ENCODE measurements at places on chromosomes 2 and 18.

DNA sequence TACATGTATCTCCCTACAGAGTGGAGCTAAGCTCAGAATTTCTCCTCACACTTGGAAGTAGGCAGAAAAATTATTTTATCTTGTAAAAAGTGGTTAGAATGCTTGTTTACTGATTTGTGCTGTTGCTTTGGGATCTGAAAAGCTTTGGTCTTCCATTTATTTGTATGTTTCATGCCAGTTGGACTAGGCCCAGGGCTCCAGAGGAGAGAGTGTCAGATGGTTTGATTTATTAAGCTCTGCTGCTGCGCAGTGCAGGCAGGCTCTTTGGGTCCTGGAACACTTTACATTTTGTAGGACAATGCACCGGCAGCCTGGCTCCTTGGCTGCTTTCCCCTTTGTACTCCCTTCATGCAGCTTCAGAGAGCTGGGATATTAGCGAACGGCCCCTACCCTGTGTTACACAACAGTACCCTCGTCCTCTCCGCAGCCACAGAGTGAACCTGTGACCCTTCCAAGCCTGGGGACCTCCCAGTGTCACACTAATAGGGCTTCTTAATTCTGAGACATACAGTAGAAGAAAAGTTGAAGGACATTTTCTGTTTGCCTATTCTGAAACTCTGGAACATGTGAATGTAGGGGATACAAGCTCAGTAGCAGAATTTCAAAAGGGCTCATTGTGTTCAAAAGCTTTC lies 56.7 kb upstream of the EML6 start:
- DNase-seq = no peak

- no peak for DNase-seq
Measured at GRCh38 chr2:37376421-37377186, 32.2 kb downstream of the QPCT start.

DNA sequence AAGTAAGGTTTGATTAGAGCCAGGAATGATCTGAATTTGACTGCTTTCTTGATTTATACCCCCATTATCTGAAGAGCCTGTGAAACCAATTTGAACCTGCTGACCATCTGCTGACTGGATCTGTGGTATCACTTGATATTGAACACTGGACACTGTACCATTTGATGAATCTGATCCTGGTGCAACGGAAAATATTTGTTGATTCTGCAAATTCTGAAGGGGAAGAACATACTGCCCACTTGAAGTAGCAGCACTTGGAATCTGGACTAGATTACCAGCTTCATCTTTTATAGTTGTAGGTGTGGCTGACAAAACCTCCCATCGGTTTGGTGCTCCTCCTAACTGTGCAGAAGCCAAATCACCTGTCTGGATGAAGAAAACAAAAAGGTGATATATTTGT lies 9.3 kb downstream of the SP3 start:
- DNase-seq = no peak

DNA sequence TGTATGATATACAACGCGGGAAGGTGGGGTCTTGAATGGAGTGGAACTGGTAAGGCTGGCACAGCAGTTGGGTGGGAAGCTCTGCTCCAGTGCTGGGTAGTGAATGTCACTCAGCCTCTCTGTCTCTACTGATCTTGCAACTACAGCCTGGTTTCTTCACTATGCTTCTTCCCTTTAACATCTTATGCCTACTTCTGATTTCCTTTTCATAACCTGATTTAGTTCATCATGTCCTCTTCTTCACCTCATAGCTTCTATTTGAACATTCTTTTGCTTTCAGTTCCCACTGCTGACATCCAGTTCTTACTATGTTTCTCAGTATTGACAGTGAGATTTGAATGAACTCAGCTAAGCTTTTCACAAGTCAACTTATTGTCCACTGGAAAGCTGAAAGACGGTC lies 286.2 kb downstream of the ARL6IP6 start:
- no peak for DNase-seq

GRCh38 chr2:100247256-100248043 lies 74.9 kb downstream of the LONRF2 start:
- no peak for DNase-seq

- DNase-seq = no peak
Measured at GRCh38 chr2:236945431-236946016, 140.2 kb upstream of the COPS8 start.

DNA sequence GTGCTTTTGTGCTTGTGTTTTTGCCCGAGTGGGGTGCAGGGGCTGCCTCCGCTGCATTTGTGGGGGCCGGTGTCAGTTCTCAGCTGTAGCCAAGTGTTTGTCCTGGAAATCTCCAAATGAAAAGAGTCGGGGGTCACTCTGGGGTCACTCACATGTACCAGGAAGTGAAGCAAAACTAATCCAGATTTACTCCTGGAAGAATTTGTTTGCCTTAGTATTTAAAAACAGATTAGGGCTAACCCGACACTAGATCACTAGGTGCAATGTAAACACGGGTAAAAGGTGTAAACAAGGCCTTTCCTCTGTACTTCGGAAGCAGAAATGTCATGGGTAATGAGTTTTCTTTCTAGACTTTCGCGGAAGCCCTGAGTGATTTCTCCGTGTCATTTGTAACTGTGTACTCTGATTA lies 50.3 kb downstream of the GBX2 start:
- DNase-seq = no peak

- no peak for DNase-seq
Measured at GRCh38 chr2:231524477-231525247, 5.6 kb downstream of the NMUR1 start.

DNA sequence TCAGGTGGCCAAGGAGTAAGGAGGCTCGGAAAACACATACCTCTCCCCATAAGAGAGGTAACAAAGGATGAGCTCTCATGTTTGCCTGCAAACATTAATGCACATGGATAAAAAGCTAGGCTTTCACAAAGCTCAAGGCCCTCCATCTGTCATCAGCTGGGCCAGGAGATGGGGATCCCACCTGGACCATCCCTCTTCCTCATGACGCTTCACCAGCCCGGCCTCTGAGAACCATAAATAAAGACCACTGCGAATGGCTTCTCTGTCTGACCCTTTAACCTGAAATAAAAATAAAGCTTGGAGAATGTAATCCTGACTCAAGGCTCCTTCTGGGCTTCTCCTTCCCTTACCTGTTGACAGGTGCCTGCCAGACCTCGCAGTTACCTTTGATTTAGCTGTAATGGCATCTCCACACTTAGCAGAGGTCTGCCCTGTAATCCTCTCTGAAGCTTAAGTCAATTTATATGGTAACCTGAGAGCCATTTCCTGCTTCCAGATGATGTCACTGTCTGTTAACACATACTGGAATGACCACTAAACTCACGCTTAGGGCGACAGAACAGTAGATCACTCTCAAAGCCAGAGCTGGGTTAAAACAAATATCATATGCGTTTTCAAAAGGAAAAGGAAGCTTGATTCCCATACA lies 29.3 kb upstream of the FOXI3 start:
- no peak for DNase-seq

- DNase-seq = no peak
Measured at GRCh38 chr2:232228332-232228731, 150.2 kb upstream of the ALPP start.

- DNase-seq = no peak
Measured at GRCh38 chr2:98376996-98377395, 30.7 kb downstream of the CNGA3 start.

GRCh38 chr18:57841568-57841967 lies 38.5 kb upstream of the ATP8B1 start:
- DNase-seq = no peak

DNA sequence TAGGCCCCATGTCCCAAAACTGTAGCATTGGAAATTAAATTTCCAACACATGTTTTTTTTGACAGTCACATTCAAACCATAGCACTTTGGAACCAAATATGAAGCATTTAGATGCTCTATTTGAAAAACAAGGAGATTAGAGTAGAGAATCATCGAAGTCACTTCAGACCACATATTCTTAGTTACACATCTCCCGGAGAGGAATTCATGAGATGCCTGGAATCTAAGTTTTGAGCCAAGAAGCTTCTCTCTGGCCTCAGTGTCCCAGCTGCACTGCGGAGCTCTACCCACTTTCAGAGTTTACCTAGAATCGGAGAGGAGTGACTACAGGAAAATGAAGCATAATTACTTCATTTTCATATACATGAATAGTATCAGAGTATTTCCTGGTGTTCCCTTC lies 385.9 kb downstream of the TNS1 start:
- DNase-seq = no peak

DNA sequence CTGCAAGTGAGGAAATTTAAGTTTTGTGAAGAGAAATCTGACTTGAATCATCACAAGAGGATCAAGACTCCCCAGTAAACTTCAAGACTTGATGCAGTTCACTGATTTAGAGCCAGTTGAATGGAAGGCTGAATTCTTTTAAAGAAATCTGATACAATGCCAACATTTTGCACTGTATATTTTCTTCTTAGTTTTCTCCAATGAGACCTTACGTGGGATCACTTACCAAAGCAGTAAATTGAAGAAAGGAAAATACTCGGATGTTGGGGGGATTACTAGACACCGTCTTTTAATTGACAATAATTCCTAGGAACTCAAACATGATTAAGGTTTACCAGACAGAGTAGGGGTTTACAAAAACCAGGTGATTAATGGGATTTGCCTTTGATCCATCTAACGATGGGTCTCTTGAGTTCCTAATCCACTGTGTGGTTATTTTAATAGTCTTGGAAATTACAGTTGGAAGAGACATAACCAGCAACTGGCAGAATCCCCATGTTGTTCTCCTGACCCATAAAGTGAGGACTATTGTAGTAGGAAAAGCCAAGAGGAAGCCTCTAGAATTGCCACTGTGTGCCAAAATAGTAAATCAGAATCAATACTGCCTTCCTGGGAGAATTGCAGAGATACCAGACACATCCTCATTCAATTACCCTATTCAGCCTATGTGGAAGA lies 354.5 kb downstream of the PID1 start:
- no peak for DNase-seq

DNA sequence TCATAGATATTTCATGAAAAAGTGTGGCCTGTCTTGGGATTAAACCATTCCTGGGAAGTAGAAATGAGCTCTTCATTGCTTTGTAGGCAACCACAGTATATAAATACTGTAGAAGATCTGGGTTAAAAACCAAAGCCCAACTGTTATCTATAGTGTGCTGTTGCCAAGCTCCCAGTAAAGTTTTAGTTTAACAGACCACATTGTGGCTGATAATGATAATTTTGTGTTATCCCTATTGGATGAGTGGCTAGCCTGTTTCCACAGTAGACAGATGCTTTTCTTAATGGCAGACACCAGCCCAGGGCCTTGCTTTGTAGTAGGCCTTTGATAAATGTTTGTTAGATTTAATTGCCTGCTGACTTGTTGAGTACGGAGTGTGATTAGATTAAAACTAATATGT lies 52.1 kb downstream of the FMNL2 start:
- DNase-seq = no peak

DNA sequence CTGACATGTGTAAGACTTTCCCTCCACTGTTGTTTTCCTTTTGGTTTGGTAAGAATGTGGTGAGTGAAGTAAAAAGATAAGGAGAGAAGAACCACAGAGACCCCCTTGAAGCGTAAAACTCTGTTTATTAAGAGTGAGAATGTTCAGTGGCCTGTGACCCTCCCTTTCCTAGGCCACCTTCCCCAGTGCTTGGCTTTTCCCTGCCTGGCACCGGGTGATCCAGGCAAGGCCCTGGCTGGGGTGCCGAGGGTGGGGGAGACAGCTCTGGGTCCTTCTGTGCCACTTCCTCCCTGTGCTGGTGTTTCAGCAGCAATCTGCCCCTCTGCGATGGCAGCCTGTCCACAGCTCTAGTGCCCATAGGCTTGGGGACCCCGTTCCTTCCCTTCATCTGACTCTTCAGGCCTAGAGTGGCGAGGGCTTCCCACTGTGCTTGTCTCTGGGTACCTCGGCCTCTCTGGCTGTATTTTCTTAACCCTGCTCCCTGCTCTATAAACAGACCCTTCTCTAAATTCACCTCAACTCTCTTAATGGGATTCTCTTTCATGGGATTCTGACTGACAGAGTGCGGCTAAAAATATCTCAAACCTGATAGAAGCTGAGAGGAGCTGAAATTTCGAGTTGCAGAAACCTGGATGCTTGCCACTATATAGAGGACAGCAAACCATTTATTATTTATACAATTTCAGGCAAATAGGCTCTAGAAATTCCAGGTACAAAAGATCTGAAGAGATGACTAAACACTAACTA lies 461.0 kb downstream of the DLGAP1 start:
- DNase-seq = no peak

DNA sequence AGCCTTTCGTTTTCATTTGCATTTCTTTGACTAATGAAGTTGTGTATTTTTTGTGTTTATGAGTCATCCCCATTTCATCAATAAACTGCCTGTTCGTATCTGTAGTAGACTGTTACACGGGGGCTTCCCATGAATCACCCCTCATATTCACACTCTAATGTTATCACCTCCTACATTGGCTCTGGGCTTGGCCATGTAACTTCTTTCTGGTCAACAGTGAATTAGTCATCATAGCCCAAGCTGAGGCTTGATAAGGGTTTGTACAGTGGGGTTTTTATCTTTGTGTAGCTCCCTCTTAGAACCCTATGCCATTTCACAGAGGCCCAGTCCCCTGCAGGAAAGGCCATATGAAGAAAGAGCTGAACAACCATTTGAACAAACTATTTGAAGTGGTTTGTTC lies 151.0 kb downstream of the CCBE1 start:
- DNase-seq = no peak

DNA sequence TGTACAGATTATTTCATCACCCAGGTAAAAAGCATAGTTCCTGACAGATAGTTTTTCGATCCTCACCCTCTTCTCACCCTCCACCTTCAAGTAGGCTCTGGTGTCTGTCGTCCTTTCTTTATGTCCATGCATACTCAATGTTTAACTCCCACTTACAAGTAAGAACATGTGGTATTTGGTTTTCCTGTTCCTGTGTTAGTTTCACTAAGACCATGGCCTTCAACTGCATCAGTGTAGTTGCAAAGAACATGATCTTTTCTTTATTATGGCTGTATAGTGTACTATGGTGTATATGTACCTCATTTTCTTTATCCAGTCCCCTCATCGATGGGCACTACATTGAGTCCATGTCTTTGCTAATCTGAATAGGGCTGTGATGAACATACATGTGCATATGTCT lies 184.2 kb downstream of the KCNJ3 start:
- no peak for DNase-seq

GRCh38 chr2:11144077-11144737 lies 11.1 kb upstream of the SLC66A3 start:
- no peak for DNase-seq

DNA sequence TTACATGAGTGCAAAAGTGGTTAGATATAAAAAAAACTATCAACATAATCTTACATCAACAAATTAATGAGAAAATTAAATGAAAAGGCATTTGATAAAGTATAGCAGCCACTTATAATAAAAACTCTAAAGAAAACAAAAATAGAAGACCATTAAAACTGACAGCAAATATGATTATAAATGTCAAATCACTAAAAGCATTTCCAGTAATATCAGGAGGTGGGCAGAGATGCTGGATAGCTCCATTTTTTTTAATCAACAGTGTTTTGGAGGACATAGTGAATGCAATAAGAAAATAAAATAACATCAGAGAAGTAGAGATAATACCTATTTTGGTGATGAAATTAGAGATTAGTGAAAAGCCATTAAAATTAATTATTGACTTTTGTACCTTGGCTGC lies 173.4 kb downstream of the LRRTM4 start:
- no peak for DNase-seq

GRCh38 chr18:9321736-9322135 lies 12.8 kb upstream of the TWSG1 start:
- DNase-seq = no peak

- DNase-seq = no peak
Measured at GRCh38 chr18:50053111-50053510, 141.8 kb downstream of the MYO5B start.

GRCh38 chr18:5966514-5966913 lies 71.2 kb upstream of the TMEM200C start:
- no peak for DNase-seq

- no peak for DNase-seq
Measured at GRCh38 chr2:196369967-196370366, 198.6 kb upstream of the STK17B start.

- no peak for DNase-seq
Measured at GRCh38 chr2:220687231-220687843, 884.8 kb downstream of the EPHA4 start.
